Mesothelial cell of epicardium (in vitro differentiated cells): ENCODE measurements at places on chromosomes 1 and 21.

- DNase-seq: no peak
Observed at GRCh38 chr1:216207154-216207553, 216.1 kb downstream of the USH2A start.

DNA sequence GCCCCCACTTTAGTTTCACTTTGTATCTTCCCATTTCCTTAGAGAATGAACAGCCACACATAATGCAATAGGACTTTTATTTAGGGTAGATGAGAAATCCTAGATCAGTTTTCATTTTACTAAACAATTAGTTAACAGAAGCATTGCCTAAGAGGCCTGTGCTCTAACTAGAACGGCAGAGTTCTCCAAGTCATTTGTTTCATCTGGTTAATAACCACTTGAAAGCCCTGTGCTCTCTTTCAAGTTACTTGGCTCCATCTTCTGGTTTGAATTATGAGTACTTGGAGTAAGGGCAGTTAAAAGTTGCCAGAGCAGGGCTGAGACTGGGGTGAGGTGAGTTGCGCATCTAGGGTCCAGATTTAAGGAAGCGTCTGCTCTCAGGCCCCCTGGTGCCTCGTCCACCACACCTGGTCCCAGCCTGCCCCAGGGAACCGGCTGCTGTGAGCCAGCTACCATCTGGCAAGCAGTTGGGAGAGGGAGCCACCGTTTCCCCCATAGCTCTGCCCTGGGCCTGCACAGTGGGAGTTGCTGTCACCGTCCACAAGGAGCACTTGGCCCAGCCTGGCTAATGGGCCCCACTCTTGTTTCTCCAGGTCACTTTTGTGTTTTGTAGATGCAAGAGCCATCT, 18.1 kb upstream of the SLC44A3 start:
- DNase-seq: no peak

DNA sequence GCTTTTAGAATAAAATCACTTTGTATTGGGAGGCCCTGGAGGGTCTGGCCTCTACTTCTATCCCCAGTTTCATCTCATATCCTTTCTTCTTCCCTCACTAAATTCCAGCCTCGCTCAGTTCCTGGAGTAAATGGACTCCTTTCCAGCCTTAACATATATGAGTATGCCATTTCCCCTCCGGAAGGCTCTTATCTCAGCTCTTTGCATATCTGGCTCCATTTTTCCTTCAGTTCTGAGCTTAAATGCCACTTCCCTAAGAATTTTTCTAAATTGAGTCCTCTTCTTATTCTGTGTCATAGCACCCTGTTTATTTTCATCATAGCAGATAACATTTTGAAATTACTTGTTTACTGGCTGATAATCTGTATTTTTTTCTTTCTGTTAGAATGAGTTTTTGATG, 20.2 kb upstream of the DUSP10 start:
- DNase-seq: no peak

DNA sequence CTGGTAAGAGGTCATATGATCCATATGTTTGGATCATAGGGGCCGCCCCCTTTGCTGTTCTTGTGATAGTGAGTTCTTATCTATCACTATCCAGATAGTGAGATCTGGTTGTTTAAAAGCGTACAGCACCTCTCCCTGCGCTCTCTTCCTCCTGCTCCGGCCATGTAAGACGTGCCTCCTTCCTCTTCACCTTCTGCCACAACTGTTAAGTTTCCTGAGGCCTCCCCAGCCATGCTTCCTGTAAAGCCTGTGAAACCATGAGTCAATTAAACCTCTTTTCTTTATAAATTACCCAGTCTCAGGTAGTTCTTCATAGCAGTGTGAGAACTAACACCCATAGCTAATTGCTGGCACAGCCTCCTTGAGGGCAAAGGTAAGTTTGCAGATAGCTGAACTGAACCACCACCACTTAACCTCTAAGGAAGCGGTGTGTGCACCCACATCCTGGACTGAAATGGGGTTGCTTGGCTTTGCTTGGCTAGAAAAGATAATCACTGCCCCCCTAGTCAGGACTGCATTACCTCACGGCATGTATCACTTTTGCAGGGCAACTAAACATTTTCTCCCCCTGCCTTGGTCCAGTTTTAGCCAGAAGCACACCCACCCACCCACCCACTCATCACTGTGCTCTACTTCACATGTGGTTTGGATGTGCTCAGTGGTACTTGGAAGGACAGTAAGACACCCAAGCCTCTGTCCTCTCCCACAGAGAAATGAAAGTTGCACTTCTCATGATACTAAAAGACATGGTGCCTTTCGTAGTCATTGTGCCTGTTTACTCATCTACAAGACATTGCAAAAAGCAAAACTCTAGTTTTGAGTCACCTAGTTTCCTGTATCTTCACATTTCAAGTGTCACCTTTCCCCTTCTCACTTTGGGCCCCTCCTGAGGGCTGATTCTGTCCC, 23.1 kb upstream of the PTAFR start:
- no peak for DNase-seq

GRCh38 chr1:112807117-112807516, 92.0 kb upstream of the PPM1J start:
- peak; percentile 66 for DNase-seq

GRCh38 chr1:181013144-181013543, 9.5 kb downstream of the STX6 start:
- DNase-seq: no peak

GRCh38 chr1:185112356-185112755, 44.4 kb downstream of the TRMT1L start:
- DNase-seq: no peak

- DNase-seq: no peak
Observed at GRCh38 chr1:229146647-229147046, 124.3 kb upstream of the RAB4A start.

DNA sequence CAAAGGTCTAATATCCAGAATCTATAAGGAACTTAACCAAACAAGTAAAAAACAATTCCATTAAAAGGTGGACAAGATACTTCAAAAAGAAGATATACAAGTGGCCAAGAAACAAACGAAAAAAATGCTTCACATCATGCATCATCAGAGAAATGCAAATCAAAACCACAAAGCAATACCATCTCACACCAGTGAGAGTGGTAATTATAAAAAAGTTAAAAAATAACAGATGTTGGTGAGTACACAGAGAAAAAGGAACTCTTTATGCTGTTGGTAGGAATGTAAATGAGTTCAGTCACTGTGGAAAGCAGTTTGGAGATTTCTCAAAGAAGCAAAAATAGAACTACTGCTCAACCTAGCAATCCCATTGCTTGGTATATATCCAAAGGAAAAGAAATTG, 218.6 kb downstream of the SLC44A5 start:
- no peak for DNase-seq
